NCI-H1694 treated with DMSO at 0.1 percent for 48 hours (cell line): ENCODE measurements at places on chromosomes 2 and 18.

DNA sequence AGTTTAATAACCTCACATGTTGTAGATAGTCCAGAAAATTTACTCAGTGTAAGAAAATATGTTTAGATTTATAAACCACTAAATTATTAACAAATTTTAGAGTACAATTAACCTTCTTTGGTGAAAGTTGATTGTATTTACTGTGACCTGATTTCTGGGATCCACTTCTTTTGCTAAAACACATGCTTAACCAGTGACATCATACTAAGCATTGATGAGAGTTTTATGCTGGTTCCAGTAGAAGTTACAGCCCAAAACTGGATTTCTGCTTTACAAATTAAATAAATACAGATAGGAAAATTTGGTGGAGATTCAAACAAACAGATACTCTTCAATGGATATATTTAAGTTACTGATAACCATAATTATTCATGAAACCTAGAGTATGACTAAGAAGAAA lies 40.9 kb downstream of the RBBP8 start:
- no peak for DNase-seq

DNA sequence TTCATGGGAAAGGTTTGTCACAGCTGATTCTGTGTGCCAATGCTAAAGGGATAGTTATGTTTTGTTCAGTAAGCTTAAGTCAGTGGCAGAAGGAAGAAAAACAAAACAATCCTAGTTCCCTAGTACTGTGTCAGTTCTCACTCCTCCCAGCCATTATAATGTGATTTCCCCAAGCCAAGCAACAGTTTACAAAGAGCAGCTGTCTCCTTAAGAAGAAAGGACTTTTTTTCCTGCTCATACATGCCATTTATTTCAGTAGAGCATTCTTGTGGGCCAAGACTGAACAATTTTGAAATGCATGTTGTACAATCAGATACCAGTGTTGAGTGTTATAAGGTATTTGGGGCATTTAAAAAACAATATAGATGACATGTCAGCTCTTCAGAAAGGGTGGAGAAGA lies 52.1 kb downstream of the NEMP2 start:
- no peak for DNase-seq

DNA sequence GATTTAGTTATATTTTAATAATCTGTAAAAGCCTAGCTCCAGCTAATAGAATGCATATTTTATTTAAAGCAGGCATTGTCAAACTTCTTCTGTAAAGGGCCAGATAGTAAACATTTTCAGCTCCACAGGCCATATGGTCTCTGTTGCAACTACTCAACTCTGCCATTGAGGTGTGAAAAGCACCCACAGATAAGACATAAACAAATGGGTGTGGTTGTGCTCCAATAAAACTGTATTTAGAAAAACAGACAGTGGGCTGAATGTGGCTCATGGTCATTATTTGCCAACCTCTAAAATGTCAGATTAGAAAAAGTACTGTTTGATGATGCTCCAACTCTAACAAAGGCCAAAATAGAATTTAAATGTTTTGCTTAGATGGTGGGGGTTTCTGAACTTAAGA lies 519.9 kb downstream of the RNF144A start:
- DNase-seq: peak; percentile 66

DNA sequence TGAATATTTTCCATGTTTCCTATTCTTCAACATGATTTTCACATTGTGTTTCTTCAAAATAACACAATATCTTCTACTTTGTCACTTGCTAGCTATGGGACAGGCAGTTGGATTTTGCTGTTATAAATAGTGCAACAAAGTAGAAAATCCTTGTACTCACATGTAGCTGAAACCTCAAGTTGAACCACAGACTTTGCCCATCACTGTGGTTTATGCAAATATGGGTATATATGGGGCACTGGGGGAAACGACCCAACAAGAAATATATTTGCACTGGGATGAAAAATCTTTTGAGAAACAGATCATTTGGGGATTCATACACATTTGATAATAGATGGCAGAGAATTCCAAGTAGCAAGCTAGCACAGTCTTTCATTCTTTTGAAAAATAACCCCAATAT lies 486.3 kb upstream of the MAP2 start:
- no peak for DNase-seq

- no peak for DNase-seq
Observed at GRCh38 chr2:99386011-99386410, 48.8 kb downstream of the EIF5B start.

GRCh38 chr2:104786821-104787220 lies 67.1 kb upstream of the POU3F3 start:
- DNase-seq: no peak

GRCh38 chr18:30439174-30439573 lies 603.4 kb downstream of the DSC3 start:
- no peak for DNase-seq

DNA sequence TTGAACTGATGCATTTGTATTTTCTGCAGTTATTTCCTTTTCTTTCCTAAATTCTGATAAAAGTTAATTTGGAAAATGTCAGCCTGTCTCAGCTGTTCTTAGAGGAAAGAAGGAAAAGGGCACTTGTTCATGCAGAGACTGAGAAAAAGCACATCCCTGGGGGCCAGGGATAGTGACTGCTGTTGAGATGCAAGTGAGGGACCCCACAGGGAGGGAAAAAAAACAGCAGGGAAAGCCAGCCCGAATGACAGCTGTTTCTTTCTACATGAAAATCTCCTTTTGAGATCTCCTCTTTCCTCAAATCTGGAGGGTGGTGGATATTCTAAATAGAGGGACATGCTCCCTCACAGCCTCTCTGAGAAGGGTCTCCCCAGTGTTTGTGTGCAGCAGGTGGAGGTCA lies 14.0 kb upstream of the MTA3 start:
- DNase-seq: no peak

GRCh38 chr2:203648273-203648672 lies 58.2 kb upstream of the CD28 start:
- DNase-seq: no peak

- no peak for DNase-seq
Observed at GRCh38 chr2:30428348-30428662, 18.7 kb upstream of the LCLAT1 start.

DNA sequence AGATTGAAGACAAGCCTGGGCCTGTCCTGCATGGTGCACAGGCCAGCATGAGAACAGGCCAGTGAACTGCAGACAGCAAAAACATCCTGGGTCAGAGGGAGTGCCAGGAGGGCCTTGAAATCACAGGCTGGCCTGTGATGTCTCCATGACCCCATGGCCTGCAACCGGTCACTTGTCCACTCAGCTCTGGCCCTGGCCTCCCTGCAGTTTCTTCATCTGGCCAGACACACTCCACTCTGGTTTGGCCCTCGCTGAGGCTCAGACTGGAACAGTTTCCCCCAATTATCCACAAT lies 12.6 kb downstream of the CYRIA start:
- DNase-seq: no peak

DNA sequence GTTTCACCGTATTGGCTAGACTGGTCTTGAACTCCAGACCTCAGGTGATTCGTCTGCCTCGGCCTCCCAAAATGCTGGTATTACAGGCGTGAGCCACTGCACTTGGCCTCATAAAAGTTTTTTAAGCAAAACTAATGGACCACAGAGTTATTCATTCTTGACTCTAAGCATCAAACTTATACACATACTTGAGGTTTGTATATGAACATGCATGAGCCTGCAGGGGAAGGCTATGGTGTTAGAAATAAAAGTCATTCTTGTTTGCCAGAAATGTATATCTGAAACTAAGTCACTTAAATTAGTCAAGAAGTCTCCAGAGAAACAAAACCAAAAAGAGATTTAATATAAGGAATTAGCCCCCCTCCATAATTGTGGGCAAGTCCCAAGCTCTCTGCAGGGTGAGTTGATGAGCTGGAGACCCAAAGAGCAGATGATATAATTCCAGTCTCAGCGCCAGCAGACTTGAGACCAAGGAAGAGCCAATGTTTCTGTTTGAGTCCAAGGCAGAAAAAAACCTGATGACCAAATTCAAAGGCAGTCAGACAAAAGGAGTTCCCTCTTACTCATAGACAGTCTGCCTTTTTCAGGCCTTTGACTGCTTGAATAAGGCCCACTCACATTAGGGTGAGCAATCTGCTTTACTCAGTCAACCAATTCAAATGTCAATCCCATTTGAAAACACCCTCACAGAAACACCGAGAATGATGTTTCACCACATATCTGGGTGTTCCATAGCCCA lies 69.0 kb upstream of the DSG1 start:
- DNase-seq: no peak

DNA sequence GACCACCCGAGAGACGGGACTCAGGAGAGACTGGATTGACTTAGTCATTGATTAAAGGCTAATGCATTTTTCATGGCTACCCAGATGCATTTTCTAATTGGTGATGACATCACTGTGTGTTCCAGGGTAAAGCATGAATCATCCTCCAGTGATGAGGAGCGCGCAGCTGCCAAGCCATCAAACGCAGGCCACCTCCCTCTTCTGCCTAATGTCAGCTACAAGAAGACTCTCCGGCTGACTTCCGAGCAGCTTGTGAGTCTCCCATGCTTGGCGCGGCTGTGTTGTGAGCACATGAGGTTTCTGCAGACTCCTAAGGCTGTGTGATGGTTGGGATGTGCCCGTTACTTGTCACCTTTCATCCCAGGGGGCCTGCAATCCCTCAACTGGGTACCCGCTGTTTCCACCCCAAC lies 56.4 kb downstream of the LPIN1 start:
- no peak for DNase-seq

DNA sequence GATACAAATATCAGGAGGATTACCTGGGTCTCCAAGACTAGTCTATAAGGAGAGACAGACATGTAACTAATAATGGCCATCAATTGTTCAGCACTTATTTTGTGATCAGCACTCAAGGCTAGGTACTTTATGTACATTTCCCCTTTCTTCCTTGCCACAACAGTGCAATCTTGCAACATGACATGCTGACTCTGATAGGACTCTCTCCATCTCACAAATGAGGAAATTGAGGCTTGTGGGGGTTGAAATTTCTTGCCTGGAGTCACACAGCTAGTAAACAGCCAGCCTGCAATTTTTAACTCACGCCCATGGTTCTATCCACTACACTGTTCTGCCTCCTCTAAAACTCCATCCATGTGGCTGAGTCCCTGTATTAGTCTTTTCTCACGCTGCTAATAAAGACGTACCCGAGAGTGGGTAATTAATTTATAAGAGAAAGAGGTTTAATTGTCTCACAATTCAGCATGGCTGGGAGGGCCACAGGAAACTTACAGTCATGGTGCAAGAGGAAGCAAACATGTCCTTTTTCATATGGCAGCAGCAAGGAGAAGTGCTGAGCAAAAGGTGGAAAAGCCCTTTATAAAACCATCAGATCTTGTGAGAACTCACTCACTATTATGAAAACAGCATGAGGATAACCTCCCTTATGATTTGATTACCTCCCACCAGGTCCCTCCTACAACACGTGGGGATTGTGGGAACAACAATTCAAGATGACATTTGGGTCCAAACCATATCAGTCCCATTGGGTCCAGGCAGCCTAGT lies 302.4 kb downstream of the PLCL1 start:
- no peak for DNase-seq

- no peak for DNase-seq
Observed at GRCh38 chr2:207150284-207150683, 15.5 kb downstream of the KLF7 start.

- no peak for DNase-seq
Observed at GRCh38 chr2:224870341-224870740, 154.2 kb upstream of the CCDC195 start.

GRCh38 chr2:28347193-28347592 lies 45.5 kb upstream of the FOSL2 start:
- no peak for DNase-seq

GRCh38 chr18:45324495-45325113 lies 290.7 kb upstream of the SLC14A2 start:
- DNase-seq: peak; percentile 47

DNA sequence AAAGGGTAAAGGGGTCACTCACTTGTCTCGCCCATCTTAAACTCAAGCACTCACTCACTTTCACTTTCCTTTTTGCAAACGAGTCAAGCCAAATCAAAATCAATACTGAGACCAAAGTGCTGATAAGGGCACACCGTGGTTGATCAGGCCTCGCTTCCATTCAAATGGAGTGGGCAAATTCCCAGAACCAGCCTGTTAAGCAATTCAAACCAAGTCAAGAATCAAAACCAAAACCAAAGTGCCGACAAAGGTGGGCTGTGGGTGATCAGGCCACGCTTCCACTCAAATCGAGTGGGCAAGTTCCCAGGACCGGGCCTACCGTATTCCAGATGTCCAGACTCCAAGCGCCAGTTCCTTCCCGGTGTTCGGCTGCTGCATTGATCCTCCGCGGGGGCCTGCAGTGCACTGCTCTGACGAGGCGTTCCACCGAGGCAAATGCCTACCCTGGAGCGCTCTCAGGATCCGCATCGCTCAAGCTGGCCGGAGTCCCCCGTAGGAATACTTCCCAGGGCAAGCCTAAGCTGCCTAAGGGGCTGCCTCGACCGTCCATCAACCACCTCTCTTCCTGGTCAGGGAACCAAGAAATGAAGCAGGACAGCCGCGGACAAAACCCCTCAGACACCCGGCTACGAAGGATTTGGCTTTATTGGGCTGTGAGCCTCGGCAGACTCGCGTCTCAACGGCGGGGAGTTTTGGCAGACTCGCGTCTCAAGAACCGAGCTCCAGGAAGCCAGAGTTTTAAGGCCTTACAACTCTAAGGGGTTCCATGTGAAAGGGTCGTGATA lies 89.9 kb upstream of the SLC1A4 start:
- no peak for DNase-seq

DNA sequence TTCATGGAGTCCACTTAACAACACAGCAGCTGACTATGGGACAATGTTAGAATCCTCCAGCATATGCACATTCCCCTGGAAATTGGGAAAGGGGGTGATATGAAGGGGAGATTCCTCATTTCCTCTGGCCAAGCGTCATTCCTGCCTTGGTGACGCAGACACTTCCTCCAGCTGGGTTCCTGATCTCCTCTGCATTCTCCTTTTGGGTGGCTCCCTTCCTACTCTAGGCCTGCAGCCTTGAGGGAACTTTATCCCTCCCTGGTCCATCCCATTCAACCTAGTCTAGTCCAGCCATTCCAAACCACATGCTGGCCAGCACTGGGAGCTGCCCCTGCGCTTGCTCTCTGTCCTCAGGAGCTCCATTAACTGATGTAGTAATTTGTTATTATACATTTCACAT lies 216.8 kb downstream of the VAPA start:
- DNase-seq: no peak

DNA sequence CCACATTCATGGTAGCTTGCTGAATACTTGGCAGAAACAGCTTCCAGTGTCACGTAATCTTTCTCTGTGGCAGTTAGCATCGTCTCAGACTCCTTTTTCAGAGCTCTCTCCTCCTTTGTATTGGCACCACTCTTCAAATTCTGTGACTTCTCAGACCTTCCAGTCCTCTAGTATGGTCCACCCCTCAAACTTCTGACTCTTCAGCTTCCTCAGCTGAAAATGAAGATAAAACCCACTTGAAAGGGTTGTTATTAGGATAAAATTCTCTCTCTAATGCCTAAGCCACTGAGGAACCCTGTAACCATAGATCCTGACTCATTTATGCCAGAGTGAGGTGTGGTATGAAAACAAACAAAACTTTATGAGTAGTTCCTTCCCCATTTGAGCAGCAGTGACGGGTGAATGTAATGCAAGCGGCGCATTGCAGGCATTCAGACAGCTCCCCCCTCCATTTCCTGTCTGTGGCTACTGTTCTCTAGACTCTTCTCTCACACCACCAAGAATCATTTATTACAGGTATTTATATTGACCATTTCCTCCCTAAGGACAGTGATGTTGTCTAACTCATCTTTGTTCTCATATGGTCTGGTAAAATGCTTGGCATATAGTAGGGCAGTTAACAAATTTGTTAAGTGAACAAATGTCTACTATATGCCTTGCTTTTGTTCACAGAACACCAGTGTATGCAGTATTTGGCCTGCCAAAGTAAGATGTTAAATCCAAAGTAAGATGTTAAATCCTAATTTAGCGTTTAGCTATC lies 35.3 kb downstream of the GALNT1 start:
- DNase-seq: no peak
